ENCODE measurements at places on chromosomes 4 and X.

GRCh38 chr4:56052481-56052880 lies 103.7 kb downstream of the CEP135 start:
- DNase-seq: no peak

DNA sequence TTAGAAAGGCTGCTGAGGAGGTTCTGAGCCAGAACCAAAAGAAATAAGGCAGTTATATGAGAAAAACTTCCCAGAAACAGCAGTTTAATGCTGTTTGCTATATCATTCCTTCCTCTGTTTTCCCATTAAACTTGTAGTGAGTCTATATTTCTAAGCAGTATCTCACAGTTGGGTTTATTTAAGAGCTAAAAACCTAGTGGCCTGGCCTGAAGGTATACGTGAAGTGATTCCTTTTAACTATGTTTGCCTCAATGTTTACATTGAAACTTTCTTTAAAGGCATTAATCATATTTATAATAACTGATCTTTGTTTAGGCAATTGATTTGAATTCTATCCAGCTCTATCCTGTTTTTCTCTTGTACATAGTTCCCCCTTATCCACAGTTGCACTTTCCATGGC lies 19.1 kb upstream of the RAP1GDS1 start:
- no peak for DNase-seq

DNA sequence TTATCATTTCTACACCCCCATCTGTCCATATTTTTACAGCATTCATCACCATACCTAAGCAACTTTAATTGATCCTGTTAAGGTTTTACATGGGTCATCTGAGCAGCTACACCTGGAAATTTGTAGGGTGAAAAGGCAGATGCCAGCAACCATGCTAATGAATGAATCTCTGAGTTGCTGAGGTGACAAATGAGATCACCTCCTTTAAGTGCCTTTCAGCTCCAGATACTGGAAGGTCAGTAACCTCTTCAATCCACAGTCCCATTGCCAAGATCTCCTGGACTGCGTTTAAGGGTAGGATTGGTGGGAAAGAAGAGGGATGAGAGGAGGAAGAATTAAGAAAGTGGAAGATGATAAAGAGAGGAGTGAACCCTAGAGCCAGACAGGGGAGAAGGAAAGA lies 8.5 kb upstream of the BMP3 start:
- no peak for DNase-seq

DNA sequence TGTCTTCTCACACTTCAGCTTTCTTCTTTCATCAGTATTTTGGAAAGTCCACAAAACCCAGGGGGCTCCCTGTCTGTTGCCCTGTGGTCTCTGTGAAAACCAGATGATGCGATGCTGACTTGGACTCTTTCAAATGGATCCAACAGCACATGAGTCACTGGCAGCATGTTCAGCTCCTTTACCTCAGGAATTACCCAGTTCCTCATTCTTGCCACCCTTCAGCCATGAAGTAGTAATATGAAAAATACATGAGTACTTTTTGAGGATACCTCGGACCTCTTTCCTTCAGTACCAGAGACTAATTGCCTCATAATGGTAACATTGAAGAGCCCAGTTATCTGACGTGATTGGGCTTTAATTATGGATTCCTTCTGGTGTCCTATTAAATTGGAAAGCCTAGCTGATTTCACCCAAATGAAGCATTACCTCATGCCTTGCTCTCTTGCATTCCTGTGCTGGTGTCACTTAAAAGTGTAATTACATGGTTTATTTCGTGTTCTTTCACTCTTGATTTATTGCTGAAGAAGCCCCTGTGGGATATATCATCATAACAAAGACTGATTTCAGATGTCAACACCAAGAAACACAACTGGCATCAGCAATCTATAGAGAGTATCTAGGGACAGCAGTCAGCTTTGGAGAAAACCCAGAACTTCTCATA lies 63.4 kb downstream of the NFKB1 start:
- DNase-seq: no peak

DNA sequence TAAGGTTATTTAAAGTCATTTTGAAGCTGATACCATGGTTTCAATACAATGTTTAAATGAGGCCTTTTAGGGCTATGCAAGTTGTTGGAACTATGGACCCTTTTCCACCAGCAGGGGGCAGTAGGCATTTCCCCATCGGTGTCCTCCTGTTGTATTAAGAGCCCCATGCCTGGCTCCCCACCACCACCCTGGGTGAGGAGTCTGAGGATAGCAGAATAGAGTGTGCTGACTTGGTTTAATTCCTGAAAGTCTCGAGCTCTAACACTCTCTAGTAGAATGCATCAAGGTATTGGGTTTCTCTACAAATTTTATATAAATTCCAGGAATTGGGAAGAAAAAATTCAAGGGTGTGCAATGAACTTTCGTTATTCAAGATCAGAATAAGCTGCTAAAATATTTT lies 234.8 kb upstream of the JADE1 start:
- DNase-seq: peak; percentile 29

DNA sequence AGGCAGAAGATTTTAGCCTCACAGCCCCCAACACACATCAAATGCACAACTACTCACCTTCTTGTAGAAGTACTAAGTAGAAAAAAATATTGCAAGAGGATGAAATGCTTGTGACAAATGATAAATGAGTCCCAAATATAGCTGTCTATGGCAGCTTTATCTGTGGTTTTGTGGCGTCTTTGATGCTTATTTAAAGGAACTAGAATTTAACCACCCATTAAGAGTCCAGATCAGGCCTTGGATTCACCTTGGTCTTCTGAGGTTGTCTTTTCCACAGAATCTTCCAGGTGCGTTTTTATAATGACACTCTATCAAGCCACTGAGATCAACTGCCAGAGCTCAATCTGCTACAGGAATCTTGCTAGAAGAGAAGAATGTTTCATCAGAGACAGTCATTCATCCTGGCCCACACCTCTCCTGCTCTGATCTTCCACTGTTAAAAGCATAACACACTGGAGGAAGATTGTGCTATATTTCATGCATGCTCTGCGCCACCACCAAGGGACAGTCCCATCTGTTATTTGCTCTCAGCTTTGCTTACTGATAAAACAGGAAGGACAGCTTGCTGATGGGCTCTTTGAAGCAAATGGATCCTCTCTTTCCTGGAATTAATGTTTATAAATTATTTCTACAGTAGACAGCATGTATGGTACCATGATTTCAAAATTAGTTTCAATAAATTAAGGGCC lies 144.1 kb downstream of the SLC7A11 start:
- DNase-seq: no peak
